DMS 273 treated with DMSO at 0.1 percent for 48 hours (cell line): ENCODE measurements at places on chromosomes 5 and 9.

DNA sequence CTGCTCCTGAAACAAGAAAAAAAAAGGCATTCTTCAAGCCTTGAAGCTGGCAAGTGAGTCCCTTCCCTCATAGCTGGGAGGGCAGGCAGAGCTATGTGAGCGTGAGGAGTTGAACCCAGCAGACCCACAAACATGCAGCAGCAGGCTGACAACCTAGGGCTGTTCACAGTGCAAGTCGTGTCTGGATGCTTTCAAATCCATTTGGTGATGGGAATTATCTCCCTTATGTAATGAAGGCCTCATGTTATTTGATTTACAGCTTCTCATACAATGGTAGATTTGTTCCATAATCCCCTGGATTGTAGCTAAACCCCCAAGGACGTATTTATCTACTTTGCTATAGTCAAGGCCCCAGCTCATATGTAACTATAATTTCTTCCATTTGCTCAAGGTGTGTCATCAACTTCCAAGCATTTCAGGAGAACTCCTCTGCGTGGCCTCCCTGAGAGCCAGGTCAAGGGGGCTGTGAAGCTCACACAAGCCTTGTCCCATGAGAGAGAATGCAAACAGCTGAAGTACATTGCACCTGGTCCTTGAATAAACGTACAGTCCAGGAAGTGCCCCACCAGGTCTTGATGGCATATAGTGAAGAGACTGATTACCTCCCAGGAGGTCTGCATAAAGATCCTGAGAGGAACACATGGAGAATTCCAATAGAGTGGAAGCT lies 124.8 kb upstream of the SLC1A3 start:
- DNase-seq: no peak

- DNase-seq: no peak
Observed at GRCh38 chr9:133619791-133620190, 10.6 kb upstream of the FAM163B start.

- no peak for DNase-seq
Observed at GRCh38 chr5:107555425-107556090, 115.2 kb downstream of the EFNA5 start.

- no peak for DNase-seq
Observed at GRCh38 chr5:57243286-57244137, 69.7 kb downstream of the GPBP1 start.

DNA sequence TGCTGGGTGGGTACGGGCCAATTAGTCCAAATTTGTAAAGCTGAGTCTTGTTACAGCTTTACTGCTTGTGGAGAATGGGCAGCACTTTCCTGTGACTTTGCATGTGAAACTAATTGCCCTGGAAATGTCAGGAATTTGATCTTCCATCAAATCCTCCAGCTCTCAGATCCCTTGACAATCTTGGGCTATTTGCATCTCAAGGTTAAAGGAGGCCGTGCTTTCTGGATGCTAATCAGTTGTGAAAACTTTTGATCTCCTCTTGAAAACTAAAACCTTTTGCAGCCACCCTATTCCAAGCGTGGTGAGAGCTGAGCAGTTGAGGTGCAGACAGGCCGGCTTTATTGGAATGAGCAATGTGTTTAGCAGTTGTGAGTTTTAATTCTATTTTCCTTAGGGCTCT lies 68.0 kb upstream of the CLINT1 start:
- no peak for DNase-seq

DNA sequence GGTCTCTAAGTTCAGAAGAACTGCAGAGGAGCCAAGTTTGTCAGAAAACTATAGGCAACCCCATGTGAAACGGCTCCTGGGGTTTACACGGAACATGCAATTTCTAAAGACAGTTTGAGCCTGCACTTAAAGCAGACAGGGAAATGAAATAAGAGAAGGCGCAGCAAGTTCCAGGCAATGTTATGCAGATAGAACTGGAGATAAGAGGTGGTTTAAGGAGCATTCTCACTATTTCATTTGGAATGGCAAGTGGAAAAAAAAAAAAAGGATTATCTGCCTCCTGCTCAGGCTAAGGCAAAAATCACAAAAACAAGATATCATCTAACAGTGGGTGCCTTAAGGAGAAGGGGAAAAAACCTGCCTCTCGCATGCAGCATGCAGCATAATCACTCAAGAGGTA lies 2252.4 kb downstream of the MAT2B start:
- no peak for DNase-seq

DNA sequence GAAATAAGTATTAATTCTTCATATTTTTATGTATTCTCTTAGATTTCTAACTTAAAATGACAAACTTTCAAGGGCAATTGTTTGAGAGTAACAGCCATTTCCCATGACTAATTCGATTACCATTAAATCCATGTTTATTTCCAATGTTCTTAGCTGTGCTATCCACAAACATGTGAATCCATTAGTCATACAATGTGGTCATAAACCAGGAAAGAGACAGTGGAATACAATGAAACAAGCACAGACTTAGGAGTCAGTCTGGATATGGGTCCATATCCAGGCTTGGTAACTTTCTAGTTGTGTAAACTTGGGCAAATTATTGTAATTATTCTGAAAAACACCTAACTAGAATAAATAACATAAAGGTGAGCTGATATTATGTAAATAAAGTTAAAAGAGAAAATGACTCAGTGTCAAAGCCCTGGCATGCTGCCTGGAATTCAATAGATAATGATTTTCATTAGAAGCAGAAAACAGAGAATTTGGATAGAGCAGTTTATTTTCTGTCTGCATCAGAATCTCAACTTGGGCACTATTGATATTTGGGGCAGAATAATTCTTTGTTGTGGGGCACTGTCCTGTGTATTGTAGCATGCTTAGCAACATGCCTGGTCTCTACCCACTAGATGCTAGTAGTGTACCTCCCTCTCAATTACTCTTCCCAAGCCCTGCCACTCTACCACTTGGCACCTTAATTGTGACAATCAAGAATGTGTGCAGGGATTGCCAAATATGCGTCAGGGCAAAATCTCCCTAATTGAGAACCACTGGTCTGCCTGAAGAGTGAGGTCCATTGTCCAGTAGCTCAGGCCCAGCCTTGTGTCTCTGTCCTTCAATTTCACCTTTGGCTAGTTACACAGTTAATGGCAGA lies 44.7 kb upstream of the SLC27A6 start:
- DNase-seq: no peak

DNA sequence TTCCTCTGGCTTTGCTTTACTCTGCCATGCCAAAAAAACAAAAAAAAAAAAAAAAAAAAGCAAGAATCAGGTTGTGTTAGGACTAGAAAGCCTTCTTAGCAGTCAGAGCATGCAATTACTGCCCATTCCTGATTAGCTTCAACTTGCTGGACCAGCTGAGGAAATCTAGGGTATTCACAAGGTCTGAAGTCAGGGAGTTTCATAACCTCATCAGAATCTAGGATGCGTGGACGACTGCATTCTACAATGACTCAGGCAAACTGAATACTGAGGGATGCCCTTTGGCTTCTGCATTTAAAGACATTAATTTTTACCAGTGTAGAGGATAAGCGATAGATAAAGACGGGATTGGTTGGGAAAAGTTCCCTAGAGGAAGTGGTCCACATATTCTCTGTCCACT lies 39.2 kb upstream of the SHOC1 start:
- DNase-seq: no peak

GRCh38 chr9:13568405-13568804 lies 288.9 kb upstream of the MPDZ start:
- no peak for DNase-seq

DNA sequence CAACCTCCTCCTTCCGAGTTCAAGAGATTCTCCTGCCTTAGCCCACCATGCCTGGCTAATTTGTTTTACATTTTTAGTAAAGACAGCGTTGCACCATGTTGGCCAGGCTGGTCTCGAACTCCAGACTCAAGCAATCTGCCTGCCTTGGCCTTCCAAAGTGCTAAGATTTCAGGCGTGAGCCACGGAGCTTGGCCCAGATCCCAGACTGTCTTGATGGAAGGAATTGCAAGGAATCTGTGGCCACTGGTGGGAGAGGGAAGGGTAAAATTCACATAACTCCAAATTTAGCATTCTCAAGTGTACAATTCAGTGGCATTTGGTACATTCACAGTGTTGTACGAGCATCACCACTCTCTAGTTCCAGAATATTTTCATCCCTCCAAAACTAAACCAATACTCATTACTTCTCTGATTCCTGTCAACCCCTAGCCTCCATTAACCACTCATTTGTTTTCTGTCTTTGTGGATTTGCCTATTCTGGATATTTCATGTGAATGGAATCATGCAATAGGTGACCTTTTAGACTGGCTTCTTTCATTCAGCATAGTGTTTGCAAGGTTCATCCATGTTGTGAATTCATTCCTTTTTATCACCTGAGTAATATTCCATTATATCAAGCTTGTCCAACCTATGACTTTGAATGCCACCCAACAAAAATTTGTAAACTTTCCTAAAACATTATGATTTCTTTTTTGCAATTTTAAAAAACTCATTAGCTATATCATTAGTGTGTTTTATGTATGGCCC lies 8.9 kb upstream of the MYO10 start:
- no peak for DNase-seq

DNA sequence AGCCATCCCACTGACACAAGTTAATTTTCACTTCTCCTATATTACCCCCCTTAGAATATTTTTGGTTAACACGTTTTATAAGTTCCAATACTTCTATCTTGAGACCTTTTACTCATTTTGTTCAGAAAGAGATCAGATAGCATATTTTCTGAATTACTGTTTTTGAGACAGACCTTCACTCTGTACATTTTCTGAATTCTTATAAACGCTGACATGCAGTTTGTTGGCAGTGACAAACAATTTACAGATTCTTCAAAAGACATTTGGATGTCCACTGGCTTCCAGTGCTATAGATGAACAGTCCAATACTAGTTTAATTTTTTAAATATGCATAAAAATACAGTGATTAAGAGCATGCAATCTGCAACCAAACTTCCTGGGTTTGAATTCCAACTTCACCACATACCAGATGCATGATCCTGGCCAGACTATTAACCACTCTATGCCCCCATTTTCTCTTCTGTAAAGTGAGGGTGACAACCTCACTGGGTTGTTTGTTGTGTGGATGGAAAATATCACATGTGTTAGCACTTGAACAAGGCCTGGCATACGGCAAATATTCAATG lies 142.1 kb downstream of the AGTPBP1 start:
- DNase-seq: no peak

GRCh38 chr9:73441223-73441622 lies 289.6 kb downstream of the ANXA1 start:
- no peak for DNase-seq

DNA sequence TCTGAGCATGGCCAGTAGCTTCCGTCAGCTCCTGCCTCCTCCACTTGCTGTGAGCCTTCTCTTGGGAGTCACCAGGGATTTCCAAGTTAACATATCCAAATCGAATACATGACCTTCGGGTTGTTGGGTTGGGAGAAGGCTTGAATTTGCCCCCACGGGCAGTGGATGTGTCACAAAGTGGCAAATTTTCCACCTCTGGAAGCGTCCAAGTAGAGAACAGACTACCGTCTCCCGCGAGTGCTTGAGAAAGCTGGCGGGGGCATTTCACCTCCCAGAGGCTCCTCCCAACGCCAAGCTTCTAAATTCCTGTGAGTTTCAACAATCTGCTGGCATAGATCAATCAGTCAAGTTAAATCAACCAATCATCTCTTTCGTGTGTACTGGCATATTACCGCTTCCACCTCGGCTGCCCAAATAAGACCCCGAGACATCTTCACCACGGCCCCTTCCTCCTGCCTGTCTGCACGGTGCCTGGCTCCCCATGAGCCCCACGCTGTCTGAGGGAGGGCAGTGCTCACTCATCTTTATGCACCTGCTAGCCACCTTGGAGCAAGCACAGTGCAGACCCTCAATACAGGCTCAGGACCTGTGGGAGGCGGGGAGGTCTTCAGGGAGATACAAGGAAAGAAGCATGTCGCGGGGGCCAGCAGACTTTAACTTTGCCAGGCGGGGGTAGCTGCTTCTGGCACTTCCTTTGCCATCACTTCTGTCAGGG lies 79.1 kb downstream of the MRPL36 start:
- DNase-seq: no peak

DNA sequence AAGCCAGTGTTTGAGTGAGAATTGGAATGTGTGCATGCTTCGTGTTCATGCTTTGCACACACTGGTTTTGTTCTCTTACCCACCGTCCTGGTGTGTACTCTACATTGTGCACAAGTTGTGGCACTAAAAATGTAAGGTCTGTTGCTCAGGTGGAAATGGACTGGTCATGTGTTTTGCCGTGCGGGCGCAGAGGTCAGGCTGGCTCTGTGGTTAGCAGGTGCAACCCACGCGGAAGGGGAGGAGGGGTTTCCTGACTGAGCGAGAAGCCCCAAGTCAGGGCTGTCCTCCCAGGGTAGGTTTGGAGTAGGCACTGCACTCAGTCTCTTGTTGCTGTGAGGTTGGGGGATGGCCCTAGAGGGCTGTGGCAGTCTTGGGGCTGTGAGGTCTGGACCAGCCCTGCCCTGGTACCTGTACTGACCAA lies 86.6 kb downstream of the EHMT1 start:
- DNase-seq: no peak

DNA sequence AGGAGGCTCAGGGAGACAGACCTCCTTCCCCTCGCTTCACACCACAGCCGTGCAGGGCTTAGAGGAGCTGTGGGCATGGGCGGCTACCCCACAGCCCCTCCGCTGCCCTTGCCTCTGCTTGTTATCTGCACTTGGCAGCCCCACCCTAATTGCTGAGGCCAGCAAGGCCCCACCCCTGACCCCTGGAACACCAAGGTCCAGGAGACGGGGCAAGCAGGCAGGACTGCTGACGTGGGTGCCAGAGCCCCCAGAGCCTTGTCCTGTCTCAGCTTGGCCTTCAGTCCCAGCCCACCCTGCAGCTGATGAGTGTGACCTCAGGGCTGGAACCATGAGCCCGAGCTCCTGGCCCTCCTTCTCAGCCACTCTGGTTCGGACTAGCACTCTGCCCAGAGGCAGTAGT lies 29.1 kb upstream of the NEURL1B start:
- DNase-seq: no peak

DNA sequence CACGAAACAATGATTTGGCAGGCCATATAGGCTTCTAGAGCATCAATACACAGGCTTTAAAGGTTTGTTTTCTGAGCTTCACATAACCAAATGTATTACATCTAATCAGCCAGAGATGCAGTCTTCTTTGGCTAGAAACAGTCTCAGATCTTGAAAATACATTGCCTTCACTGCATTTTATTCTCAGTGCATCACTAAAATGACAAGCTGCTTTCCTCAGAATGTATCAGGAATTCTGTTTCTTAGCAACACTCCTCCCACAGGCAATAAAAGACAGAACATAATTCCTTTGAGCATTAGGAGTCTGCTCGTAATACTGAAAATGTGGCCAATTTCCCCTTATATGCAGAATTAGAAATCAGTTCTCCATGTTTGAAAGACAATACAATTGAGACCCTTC lies 36.9 kb downstream of the FEM1C start:
- DNase-seq: no peak

DNA sequence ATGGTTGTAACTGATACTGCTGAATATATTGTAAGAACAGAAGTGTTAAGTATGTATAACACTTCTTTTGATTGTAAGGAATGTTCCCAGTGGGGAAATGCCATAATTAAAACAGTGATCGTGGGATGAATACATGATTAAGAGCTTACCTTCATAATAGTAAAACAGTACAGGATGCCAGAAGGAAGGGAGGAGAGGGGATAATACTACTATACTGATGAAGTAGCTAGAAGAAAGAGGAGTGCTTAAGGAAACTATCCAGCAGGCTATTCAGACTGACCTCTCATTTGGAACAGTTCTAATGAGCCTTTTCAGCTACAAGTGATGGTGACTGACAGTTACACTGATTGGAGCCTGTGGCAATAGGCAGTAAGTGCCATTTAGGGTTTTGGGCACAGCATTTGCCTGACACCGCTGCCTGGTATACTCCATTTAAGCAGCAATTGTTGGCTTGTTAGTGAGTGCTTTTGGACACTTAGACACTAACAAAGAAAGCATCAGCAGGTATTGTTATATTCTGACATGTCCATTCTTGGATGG lies 33.8 kb upstream of the KDM4C start:
- DNase-seq: no peak

- DNase-seq: no peak
Observed at GRCh38 chr9:82670000-82670399, 392.9 kb downstream of the RASEF start.
